Foreskin fibroblast (primary cell): ENCODE measurements at places on chromosomes 2 and 18.

DNA sequence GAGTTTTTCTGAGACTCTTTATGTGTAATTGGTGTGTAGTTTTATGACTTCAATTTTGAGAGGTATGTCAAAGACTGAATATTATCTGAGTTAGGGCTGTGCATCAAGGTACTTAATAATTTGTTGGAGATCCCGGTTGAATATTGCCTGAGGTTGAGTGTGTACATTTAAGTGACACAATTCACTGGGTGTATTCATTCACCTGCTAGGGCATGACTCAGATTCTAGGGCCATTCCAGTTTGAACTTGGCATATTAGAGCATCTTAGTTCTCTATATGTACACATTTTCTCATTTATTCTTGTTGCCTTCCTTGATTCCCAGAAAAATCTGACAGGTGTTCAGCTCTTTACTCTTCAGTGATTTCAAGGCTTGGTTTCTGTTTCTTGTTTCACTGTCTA is 12.5 kb downstream of the MAP4K4 start:
- DNase-seq = no peak

GRCh38 chr2:82803307-82803706 is 1655.8 kb downstream of the SUCLG1 start:
- DNase-seq = no peak

DNA sequence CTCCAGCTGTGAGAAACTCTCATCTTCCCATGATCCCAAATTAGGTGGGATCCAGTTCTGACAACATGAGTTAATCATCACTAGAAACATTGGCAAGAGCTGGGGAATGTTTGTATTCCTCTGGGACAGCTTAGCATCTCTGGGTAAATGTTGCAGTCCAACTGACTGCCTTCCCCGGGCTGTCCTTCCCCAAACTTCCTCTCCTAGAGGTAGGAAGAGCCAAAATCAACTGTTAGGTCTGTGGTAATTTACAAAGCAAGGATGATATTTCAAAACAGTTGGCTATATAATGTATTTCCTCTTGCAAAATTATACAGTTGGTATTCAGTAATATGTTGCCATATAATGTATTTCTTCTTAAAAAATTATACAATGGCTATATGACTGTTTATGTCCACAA is 148.5 kb downstream of the MGAT5 start:
- DNase-seq = peak; percentile 86

GRCh38 chr2:19416083-19416482 is 57.7 kb upstream of the OSR1 start:
- DNase-seq = no peak

GRCh38 chr18:22544626-22545025 is 126.9 kb upstream of the CTAGE1 start:
- peak; percentile 65 for DNase-seq

DNA sequence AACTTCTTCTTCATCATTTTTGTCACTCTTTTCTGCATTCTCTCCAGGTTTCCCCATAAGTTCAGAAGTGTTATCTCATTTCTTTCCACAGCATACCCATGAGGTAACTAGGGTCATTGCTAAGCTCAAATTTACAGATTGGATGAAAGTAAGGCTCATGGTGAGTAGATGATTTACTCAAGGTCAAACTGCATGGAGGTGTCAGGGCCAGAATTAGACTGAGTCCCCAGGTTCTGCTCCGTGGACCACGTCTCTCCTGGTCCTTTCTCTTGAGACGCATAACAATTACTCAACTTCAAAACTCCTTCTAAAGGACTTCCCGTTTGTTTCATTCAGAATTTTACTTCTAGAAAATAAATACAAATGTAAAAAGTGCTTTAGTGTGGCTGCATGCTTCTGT is 43.4 kb downstream of the SMIM21 start:
- no peak for DNase-seq

- no peak for DNase-seq
These were observed 170.9 kb upstream of the SIX2 start for GRCh38 chr2:45180033-45180746.

DNA sequence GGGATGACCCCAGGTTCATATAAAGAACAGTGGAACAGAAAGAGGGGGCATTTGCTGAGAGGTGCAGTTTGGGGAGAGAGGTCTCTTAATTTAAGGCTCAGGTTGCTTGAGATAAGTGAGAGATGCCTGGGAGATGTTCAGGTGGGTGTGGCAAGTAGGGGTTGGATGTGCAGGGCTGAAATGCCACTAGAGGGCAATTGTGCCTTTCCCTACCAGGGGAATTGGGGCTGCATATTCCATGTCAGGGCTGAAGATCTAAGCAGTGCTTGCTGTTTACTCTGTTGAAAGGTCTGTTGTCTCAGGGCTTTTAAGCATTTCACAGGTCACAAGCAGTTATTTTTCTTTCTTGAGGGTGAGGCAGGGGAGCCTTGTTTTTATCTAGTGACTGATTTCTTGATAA is 7.8 kb downstream of the CCDC85A start:
- DNase-seq = no peak

GRCh38 chr2:128876986-128877983 is 558.6 kb upstream of the HS6ST1 start:
- DNase-seq = no peak

DNA sequence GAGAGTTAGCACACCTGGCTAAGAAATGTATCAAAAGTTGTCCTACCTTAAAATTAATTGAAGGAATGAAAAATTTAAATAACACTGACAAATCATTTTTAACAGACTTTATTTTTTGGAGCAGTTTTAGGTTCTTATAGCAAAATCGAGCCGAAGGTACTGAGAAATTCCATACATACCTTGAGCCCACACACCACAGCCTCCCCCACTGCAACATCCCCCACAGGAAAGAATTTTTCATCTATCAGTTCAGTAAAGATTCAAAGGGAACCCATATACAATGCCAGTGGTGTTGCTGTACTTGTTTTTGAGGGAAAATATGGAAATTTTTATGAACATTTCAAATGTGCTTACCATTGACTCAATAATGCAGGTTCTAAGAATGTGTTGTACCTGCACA is 169.8 kb upstream of the HS6ST1 start:
- no peak for DNase-seq

GRCh38 chr18:76708071-76708721 is 114.2 kb upstream of the ZNF236 start:
- no peak for DNase-seq

DNA sequence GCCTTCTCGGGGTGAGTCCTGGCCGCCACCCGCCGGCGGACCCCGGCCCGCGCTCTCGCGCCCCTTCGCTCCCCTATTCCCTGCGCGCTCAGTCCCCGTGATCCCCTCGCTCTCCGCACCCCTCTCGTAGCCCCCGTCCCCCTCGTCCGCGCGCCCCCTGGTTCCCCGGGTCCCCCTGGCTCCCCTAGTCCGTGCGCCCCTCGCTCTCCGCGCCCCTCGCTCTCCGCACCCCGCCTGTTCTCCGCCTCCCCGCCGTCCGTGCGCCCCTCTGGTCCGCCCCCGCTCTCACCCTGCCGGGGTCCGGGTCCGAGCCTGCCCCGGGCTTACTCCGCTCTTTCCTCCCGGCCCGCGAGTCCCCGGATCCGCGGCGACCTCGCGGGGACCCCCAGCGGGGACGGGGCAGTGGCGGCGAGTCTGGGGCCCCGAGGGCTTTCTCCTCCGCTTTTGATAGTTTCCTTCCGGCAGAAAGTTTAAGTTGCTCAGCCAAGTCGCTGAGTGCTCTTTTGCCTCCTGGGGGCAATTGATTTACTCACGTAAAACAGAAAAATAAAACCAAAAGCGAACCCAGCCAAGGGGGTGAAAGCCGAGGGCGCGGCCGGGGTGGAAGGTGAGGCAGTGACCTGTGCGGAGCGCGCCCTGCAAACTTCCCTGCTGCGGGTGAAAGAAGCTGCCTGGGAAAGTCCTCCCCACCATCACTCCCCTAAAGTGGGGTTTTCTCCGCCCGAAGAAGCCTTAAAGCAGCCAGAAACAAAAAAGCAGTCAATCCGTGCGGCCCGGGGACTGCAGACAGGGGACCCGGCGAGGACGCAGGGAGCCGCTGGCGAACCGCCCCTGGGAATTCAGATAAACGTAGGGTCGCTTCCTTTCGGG is 568 bp downstream of the RAB31 start:
- no peak for DNase-seq

- peak; percentile 18 for DNase-seq
These were observed 156.2 kb upstream of the NABP1 start for GRCh38 chr2:191521608-191522208.
